ENCODE measurements at places on chromosomes 6 and 20.
A peak's percentile ranks its signal among the peaks of the same experiment; 100 is the strongest.

DNA sequence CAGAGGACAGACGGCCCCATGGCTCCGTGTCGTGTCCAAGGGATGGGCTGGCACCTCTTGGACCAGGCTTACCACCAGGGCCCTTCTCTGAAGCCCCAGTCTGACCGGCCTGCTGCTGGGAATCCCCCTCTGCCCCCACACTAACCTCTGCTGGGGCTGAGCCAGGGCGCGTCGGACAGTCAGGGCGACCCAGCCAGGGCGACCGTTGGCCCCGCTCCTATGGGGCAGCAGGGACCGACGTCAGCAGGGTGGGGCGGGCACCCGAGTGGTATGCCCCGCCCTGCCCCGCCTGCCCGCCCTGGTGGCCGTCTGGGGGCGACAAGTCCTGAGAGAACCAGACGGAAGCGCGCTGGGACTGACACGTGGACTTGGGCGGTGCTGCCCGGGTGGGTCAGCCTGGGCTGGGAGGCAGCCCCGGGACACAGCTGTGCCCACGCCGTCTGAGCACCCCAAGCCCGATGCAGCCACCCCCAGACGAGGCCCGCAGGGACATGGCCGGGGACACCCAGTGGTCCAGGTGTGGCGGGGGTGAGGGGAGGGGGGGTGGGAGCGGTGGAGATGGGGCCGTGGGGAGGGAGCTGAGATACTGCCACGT, at the start of gene SLC17A9:
Gene SLC17A9 (plus strand): TSS at position 337 of the 595 bp plus-strand sequence. CDS start 122 bp downstream, at position 459.
- peak; percentile 87 for DNase-seq

- no peak for DNase-seq
These were observed 6.6 kb upstream of the TBC1D7 start for GRCh38 chr6:13334953-13335352.

GRCh38 chr6:101393251-101393828, at the start of gene GRIK2:
GRIK2 (plus strand) TSS chr6:101393708.
- DNase-seq = peak; percentile 58

- DNase-seq = no peak
These were observed 396.1 kb downstream of the PLCB1 start for GRCh38 chr20:8527998-8528723.

DNA sequence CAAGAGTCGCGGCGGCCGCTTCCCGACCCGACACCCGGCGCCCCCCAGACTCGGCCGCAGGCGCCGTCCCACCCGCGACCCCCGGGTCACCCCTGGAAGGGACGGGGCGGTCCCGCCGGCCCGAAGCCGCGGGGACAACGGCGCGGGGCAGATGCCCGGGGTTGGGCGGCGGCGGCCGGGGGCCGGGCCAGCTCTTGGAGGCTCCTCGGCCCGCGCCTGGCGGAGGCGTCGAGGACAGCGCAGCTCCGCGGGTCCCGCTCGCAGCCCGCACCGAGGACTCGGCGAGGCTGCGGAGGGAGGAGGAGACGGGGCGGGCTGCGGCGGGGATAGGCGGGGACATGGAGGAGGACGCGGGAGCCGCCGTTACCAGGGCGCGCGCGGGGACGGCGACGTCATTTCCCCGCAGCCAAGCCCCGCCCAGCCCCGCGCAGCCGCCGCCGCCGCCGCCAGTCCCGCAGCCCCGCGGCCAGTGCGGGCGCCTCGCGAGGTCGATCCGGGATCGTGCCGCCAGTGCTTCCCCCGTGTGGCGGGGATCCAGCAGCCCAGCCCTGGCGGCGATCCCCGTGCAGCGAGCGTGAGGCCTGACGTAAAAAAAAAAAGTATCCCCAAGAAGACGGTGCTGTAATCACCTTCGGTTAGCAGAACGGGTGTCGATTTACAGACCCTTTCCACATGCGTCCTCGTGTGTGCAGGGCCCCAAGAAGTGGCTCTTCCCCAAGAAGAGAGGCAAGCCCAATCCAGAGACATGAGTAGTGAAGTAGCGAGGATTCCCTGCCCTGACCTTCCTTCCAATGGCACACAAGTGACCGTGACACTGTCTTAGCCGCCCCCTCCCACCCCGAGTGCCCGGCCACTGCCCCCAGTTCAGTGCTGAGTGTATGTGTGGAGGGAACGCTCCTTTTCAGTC, at the start of gene FAM184A:
Gene FAM184A (minus strand): TSS at position 289 of the 907 bp plus-strand sequence. CDS start 365 bp downstream, outside the sequence.
- peak; percentile 84 for DNase-seq

GRCh38 chr20:20971810-20972209, 134.3 kb downstream of the LINC00237 start:
- DNase-seq = no peak

- DNase-seq = no peak
These were observed 97.1 kb upstream of the PTPN1 start for GRCh38 chr20:50413088-50413500.

DNA sequence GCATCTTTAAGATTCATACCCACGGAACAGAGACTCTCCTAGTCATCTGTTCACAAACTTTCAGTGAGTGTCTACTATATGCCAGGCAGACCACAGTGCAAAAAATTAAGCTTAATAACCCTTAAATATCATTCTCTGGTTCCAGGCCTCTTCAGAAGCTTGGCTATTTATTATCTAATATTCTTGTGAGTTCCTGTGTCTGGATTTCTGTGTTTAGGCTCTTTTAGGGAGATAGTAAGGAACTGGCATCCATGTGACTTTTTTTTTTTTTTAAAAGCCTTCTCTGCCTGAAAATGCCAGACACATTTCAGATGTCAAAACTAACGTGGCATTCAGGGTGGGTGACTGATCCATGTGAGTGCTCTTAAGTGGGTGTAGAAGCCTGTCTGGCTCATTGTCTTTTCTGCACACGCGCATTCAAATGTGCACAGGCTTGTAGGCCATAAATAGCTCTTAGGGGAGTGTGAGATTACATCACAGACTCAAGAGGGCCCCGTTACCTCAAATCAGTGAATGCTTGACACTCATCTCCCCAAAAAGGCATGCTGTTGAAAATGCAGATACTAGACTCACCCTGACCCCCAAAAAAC, 141.9 kb downstream of the GMPR start:
- no peak for DNase-seq

- no peak for DNase-seq
These were observed 215.4 kb downstream of the HDGFL1 start for GRCh38 chr6:22784601-22785410.

- DNase-seq = no peak
These were observed 6.6 kb downstream of the CITED2 start for GRCh38 chr6:139367810-139368351.
